NK-92 treated with Interleukin-12 subunit alpha and Interleukin-12 subunit beta, amount 100 ng/mL, for 24 hours (cell line): ENCODE measurements at places on chromosomes 11 and 22.
A peak's percentile ranks its signal among the peaks of the same experiment; 100 is the strongest.

- DNase-seq, result no peak
These were observed 7.7 kb downstream of the LHFPL7 start for GRCh38 chr22:24938741-24939341.

DNA sequence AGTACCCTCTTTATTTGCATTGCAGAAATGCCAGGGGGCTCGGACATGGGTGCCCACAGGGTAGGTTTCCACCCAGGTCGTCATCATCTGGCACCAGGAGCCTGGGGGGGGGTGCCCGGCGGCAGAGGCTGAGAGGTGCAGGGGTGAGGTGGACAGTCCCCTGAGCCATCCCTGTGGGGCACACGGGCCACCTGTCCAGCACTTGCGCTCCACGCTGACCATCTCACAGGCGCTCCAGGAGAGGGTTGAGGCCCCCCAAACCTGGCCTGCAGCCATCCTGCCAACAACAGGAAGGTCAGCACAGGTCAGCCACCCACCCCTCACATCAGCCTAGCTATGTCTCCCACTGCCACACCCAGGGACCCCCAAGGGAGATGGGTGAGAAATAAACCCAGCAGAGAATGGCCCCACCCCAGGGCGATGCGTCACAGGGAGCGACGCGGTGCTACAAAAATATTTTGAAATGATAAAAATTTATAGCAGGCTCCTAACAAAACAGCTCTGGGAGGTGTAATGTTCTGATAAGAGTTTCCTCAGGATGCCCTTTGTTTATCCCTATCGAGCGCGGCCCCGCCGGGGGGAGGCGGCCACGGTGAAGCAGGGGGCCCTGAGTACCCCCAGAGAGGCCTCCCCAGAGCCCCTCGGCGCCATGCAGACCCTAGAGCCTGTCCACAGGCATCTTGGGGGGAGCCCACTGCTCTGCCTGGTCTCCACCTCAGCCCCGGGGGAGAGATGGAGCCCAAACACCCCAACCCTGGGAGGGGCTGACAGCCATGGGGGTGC is 21.0 kb upstream of the GNB1L start:
- no peak for DNase-seq

DNA sequence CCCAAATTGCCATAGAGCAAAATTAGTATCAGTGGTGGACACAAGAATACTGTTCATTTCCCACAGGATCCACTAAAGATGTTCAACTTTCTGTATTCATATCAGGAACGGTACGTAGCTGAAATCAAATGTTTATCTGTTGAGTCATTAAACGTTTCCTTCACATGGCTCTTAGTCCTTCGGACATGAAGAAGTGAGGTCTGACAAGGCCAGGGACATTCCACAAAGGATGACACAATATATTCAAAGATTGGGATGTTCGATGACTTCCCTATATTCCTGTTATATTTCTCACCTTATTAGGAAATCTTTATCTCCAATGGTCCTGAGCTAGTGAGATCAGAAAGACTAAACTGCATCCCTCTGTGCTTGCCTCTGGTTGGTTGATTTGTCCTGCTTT is 129.0 kb downstream of the ETS1 start:
- no peak for DNase-seq

GRCh38 chr11:107140983-107141382 is 122.7 kb upstream of the GUCY1A2 start:
- DNase-seq, result no peak

- DNase-seq, result no peak
These were observed 87.0 kb downstream of the PIWIL4 start for GRCh38 chr11:94654201-94654600.

GRCh38 chr11:133945087-133945974 is 11.4 kb downstream of the IGSF9B start:
- no peak for DNase-seq

GRCh38 chr11:95950905-95951304 is 27.0 kb upstream of the MTMR2 start:
- DNase-seq, result no peak

GRCh38 chr22:27985323-27986275 is 66.5 kb upstream of the PITPNB start:
- no peak for DNase-seq

- no peak for DNase-seq
These were observed 40.1 kb upstream of the PPARA start for GRCh38 chr22:46110215-46110614.

DNA sequence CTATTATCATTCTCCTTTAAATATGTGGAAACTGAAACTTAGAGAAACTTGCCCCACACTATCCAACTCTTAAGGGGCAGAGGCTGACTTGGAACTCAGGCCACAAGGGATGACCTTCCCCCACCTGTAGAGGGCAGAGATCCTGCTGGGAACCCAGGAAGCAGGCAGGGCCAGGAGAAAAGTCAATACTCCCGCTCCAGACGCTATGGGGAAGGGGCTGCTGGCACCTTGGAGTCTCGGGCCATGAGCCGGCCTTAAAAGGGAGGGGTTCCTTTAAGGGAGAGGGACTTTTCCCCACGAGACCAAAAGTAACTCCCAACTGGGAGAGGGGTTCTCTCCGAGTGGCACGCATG is 620 bp upstream of the ANO5 start:
- no peak for DNase-seq

- DNase-seq, result no peak
These were observed 881.2 kb downstream of the OPCML start for GRCh38 chr11:132650969-132651720.

- DNase-seq, result no peak
These were observed 38.0 kb downstream of the CDKN1C start for GRCh38 chr11:2847561-2847960.

GRCh38 chr22:19096555-19096954 is 25.7 kb downstream of the DGCR2 start:
- DNase-seq, result no peak

GRCh38 chr11:20022363-20023081 is 137.8 kb downstream of the DBX1 start:
- no peak for DNase-seq

GRCh38 chr22:39098026-39098425 is 982 bp downstream of the APOBEC3H start:
- DNase-seq, result peak; percentile 17

- no peak for DNase-seq
These were observed 52.3 kb downstream of the ZNRF3 start for GRCh38 chr22:28935713-28936112.

GRCh38 chr22:39332441-39333064 is 13.1 kb upstream of the RPL3 start:
- no peak for DNase-seq

DNA sequence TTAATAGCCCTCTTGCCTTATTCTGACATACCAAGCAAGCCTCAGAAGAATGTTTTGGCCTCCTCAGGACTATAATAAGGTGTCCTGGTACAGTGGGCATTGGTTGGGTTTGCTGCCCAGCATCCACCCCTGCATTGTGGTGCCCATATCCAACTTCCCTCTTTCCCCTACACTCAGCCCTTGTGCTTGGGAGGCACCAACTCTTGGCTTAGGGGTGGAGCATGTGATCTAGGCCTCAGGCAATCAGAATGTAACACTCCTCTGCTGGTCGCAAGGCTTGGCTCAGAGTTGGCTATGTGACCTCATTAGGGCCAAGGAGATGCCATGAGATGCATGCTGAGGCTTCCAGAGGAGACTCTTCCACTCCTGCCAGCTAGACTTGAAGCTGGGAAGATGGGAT is 123.0 kb downstream of the CSNK2A3 start:
- DNase-seq, result no peak

GRCh38 chr22:32555581-32555980 is 81.0 kb downstream of the FBXO7 start:
- no peak for DNase-seq

DNA sequence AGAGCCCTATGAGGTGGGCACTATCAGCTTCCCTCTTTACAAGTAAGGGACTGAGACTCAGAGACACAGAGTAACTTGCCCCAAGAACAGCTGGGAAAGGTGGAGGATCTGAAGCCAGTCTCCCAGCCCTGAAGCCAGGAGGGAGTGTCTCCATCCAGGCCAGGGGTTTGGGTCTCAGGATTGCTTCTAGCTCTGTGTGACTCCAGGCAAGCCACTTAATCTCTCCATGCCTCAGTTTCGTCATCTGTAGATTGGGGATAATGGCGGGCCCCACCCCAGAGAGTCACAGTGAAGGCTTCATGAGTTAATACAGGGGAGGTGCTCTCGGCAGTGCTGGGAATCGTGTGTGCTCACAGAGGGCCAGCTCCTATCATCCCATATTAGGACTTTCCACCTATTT is 10.5 kb downstream of the MAP4K2 start:
- no peak for DNase-seq

- no peak for DNase-seq
These were observed 51.2 kb downstream of the CSTF3 start for GRCh38 chr11:33110083-33110482.

DNA sequence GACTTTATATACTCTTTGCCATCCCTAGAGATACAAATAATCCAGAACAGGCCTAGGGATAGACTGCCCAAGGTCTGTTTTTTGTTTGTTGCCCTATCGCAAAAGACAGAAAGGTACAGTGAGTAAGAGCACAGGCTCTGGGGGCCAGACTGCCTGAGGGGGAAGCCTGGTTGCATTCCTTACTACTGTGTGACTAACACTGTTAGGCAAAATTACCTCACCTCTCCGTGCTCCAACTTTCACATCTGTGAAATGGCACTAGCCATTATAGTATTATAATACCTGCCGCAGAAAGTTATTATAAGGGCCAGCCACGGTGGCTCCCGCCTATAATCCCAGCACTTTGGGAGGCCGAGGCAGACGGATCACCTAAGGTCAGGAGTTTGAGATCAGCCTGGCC is 14.5 kb downstream of the SLC35F2 start:
- DNase-seq, result no peak

DNA sequence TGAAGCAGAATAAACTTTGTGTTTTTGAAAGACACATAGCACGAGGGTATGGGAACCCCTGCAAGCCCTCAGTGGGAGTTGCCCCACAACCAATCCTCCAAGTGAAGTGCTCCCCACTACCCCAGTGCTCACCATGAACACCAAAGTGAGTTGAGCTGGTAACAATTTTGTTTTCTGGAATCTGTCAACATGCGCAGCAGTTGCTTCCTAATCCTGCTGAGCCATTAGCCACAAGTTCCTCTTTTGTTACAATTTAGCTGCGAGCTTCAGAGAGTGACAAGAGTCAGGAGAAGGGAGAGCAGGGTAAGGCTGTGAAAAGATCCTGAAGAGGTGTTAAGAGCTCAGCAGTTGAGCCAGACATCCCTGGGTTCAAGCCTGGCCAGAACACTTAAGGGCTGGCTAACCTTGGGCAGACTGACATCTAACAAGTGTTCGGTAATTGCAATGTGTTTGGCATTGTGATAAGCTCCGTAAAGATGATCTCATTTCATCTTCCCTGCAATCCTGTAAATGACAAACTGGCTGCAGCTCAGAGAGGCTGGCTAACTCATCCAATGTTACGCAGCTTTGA is 24.1 kb upstream of the ASPHD2 start:
- no peak for DNase-seq

DNA sequence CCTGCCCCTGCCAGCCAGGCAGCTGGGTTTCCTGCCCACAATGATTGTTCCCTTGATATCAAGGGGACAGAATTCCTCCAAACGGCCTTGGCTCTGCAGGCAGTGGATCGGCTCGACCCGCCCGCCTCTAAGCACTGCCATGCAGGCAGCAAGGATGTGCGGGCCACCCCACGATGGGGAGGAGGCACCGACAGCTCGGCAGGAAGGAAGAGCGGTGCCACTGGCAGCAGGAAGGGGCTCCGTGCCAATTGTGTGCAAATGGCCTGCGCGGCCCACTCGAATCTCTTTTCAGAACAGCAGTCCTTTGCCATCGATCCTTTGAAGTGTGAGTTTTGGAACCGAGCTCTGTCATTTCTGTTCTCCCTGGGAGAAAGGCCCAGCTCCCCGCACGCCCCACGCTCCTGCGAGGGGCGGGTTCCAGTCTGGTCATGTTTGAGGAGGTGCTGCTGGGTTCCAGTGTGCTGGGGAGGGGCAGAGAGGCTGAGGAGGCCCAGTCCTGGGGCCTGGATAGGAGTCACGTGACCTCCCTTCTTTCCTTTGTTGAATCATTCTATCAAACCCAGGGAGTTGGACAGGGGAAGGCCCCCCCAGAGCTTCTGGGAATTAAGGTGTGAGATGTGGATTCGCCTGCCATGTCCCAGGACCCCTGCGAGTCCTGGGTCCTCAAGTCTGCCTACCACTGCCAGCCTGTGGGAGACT is 406.0 kb downstream of the CTTN start:
- no peak for DNase-seq

GRCh38 chr11:8638300-8638699 is 44.2 kb downstream of the TRIM66 start:
- no peak for DNase-seq

DNA sequence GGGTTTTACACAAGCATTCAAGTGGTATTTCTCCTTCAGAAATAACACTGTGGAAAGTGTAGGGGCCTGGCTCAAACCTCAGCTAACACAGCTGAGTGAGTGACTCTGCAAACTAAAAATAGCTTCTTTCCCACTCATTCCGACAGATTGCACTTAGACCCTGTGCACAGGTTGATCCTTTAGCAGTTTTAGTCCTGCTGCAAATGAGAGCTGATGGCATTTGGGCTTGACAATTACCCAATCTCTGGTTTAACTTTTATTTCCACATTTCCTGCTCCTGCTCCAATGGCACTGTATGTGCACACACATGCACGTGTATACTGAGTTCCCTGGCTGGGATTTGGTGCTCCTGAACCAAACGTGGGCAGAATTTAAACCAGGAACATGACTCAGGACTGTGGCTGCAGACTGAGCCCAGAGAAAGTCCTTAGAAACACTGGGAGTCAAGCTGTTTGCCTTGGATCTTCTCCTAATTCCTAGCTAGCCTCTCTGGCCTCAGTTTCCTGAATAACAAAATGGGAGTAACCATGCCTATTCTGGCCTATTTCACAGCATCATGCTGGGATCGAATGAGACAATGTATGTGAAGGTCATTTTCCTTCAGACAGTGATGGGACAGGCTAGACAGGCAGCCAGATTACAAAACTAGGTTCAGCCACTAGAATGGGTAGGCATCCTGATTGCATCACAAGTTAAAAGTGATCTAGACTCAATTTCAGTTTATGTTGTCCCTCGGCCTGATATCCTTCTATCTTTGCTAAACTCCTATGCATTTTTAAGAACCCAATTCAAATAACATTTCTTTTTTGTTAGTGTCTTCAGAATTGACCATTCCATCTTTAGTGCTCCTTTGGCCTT is 58.2 kb downstream of the SERGEF start:
- no peak for DNase-seq

- DNase-seq, result no peak
These were observed 9.3 kb downstream of the SLC37A2 start for GRCh38 chr11:125072218-125072960.

DNA sequence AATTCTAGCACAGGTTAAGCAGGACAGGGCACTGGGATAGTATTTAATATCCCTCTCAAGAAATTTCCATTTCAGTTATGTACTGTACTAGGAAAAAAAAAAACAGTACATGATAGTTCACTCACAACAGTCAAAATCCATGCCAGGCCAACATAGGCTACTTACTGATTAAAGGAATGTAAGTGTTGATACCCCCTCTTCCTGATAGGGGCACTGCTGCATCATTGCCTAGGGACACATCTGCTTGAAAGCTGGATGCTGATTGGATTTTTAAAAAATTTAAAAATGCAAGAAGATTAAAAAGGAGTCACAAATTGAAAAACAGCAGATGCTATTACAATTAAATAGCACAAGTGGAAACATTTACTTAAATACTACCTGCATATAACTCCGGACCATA is 43.4 kb downstream of the APOL5 start:
- DNase-seq, result no peak
